ENCODE measurements at places on chromosomes 2 and 18.

DNA sequence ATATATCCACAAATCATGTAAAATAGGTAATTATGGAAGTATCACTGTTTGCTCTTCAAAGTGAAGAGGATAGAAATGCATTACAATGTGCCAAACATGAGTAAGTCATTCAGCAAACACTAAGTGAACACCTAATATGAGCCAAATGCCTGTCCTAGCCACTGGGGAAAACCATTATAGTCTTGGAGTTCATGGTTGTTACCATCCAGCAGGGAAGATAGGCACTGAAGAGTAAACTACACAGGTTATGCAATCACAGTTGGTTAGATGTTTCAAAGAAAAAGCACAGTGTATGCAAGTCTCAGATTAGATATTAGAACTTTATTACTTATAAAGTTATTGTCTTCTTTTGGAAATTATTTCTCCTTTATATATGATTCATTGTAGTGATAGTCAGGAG lies 3.9 kb upstream of the SERPINB2 start:
- no peak for DNase-seq

DNA sequence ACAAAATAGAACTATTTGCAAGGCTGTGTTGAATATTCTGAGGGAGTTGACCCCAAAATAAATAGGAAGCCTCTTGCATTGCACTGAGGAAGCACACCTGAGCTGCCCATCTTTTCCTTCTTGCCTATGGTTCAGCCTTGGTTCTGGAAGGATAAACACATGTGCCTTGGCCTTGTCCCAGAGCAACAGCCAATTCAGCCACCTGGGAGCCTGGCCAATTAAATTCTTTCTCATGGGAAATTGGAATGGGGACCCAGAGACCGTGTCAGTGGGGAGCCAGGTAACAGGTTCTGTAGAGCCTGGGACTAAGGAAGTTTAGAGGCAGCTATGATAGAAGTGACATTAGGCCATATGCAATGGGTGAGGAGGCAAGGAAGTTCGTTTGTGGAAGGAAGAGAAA lies 99.6 kb downstream of the KLF7 start:
- DNase-seq, result no peak

- DNase-seq, result no peak
These were observed 101.0 kb upstream of the ZNF236 start for GRCh38 chr18:76721207-76721996.

DNA sequence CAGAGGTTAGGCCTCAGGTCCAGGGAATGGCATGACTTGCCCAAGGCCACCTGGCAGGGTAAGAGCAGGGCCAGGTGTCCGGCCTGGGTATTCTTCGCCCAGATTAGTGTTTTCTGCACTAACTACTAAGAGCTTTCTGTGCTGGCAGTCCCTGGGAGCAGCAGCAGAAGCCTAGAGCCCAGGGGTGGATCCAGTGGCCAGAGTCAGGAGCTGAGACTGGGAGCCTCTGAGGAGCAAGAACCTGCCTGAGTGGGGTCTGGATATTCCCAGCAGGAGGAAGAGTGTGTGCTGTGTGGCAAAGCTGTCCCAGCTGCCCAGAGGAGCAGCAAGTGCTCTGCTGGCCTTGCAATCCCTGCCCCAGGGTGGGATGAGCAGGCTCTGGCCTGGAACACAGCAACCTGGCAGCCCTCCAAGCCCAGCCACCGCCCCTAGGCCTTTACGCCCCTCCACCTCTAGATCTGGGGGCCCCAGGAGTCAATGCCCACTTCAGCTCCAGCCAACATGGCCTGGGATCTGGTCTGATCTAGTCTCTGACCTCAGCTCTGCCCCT lies 30.7 kb upstream of the GPAT2 start:
- no peak for DNase-seq

DNA sequence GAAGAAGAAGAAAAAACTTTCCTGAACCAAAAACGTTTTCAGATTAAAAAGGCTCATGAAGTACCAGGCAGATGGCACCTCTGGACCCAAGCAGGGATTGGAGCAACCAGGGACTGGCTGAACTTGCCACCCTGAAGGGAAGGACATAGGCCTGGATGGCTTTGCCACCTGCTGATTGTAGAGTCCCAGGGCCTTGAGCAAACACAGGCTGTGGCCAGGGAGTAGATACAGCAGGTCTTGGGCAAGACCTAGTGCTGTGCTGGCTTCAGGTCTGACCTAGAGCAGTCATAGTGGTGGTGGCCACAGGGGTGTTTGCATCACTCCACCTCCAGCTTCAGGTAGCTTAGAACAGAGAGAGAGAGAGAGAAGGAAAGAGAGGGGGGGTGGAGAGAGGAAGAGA lies 231.5 kb upstream of the FBXO11 start:
- DNase-seq, result no peak

DNA sequence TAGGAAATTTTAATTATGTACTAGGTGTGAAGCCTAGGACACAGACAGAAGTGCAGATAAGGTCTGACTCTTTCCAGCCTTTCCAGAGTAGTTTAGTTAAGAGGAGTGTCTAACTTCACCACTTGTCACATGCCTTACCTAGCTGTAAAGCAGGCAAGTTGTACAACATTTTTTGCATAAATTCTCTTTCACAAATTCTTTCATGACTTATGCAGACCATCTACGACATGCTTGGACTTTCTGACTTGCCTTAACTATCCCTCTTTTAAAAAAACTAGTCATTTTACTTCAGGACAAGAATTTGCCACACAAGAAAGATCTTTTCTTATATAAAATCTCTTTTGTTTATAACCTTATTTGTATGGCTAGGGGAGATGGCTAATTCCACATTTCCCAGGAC lies 1273.6 kb upstream of the SLC39A10 start:
- DNase-seq, result no peak

DNA sequence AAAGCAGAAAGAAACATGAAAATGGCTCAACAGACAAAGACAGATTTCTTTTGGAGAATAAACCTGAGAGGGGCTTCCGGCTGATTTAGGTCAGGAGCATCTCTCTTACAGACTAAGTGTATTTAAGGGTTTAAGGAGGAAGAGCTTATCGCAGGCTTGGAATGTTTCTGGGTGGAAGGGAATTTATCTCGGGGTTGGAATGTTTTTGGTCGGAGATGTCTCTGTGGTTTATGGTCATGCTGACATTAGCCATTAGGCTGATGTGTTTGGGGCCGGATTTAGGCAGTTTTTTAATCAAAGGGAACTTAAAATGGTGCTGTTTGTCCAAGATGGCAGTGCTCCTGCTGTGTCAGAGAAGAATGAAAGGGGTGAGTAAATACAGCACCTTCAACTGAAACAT lies 14.4 kb upstream of the PSMA8 start:
- DNase-seq, result no peak

DNA sequence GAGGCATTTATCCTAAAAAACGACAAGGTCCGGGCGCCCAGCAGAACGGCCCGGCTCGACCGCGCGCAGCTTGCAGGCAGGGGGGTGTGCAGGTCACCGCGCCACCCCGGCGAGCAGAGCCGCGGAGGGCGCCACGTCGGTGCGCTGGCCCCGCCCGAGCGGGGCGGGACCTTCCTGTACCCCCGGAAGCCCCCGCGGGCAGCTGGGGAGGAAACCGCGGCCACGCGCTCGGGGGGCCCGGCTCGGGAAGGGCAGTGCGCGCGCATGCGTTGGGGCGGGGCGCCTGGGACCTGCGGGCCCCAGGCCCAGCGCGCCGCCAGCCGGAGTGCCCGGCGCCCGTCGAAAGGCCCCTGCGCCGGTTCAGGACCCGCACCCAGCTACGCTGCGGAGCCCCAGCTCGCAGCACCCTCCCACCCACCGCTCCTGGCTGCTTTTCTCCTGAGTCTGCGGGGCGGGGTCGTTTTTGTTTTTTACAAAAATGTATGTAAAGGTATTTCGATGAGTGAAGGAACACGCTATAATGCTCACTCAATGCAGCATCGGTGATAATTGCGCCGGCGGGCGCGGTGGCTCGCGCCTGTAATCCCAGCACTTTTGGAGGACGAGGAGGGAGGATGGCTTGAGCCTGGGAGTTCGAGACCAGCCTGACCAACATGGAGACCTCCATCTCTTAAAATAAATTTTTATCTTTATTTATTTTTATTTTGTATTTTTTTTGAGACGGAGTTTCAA lies 47.7 kb upstream of the POMC start:
- DNase-seq, result no peak

DNA sequence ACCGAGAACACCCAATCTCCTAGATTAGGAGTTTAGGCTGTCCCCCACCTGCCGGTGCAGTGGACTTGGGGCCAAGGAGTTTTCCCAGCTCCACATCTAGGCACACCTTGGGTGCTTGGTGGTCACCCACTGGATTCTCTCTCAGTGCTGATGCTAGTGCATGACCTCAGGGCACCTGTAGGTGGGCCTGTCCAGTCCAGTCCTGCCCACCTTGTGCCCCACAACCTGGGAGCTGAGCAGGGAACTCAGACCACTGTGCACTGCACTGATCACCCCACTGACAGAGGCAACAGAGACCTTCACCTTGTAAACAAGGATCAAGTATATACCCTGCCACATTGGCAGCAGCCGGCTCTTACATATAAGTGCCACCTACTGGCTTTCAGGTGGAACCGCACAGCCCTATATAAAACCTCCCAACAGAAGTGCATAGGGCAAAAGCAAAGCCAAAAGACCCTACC lies 12.7 kb upstream of the CDH19 start:
- no peak for DNase-seq

DNA sequence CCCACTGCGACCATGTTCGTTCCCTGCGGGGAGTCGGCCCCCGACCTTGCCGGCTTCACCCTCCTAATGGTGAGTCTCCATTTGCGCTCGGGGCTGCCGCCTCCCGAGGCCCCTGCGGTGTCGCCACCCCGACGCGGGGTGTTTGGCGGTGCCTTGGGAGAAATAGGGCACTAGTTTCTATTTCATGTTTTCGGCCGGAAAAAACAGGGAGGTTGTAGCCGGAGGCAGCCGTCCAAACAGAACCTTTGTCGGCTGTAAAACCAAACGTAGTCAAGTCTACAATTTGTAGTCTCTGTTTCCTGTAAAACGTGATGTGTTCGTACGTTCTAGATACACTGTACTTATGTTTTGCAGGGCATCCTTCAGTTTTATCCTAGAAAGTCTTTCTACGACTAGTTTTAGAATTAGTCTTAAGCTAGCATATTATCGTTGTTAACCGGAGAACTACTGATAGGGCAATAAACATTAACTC lies 290 bp downstream of the PSMG2 start:
- DNase-seq, result no peak

GRCh38 chr2:19691892-19692291 lies 209.9 kb downstream of the TTC32 start:
- DNase-seq, result no peak

- no peak for DNase-seq
These were observed 589.0 kb downstream of the ZEB2 start for GRCh38 chr2:143930891-143931290.
